ENCODE measurements at places on chromosomes 12 and 14.

DNA sequence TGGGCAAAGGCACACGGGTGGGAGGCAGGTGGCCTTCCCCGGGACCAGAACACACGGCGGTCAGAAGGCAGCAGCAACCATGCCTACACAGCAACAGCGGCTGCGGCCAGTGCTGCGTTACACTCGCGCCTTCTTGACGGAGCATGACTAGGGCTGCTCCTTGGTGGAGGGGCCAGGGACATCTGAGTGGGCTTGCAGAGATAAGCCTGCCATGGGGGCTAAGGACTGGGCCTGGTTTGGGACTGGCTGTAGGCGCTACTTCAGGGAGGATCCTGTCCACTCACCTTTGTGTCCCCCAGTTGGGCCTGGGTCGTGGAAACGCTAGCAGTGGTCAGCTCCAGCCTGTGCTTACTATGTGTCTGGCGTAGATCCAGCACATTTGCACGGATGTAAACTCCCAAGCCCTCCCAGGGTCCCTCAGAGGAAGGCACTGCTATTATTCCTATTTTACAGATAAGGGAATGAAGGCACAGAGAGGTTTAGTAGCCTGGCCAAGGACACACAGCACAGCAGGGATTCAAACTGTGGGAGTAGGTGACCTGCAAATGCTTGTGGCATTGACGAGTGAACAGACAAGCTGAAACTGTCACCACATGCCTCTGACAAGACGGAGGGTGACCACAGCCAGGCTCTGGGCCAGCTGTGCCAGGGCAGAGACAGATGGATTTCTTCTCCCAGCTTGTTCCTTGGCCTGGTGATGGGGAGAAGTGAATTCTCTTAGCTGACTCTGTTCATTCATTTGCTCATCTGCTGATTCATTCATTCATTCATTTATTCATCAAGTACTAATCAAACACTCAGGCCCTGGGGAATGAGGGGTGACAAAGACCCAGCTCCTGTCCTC, 31.9 kb upstream of the DLK1 start:
- H3K36me3 ChIP-seq = no peaks in the 10 kb centered on the region
- H3K4me1 ChIP-seq = peaks cover 62% of the 10 kb centered on the region
- peak overlapping the region; percentile 99 for H3K27ac ChIP-seq
- no peak for DNase-seq

GRCh38 chr14:99677231-99678140, 6.6 kb upstream of the CYP46A1 start:
- H3K4me3 ChIP-seq = no peak overlapping the region
- DNase-seq = no peak
- peaks cover 20% of the 10 kb centered on the region for H3K4me1 ChIP-seq
- peaks cover 12% of the 10 kb centered on the region for H3K36me3 ChIP-seq
- H3K27ac ChIP-seq = peak overlapping the region; percentile 72
- H3K27me3 ChIP-seq = peaks cover 3% of the 10 kb centered on the region

DNA sequence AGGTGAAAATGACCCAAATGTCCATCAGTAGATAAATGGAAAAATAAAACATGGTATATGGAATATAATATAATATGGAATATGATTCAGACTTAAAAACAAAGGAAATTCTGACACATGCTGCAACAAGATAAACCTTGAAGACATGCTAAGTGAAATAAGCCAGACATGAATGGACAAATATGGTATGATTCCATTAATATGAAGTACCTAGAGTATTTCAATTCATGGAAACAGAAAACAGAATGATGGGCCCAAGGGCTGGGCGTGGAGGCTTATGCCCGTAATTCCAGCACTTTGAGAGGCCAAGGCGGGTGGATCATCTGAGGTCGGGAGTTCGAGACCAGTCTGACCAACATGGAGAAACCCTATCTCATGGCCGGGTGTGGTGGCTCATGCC, 22.7 kb upstream of the ORAI1 start:
- DNase-seq = no peak
- H3K4me3 ChIP-seq = no peak overlapping the region
- H3K36me3 ChIP-seq = no peaks in the 10 kb centered on the region
- H3K4me1 ChIP-seq = no peaks in the 10 kb centered on the region

DNA sequence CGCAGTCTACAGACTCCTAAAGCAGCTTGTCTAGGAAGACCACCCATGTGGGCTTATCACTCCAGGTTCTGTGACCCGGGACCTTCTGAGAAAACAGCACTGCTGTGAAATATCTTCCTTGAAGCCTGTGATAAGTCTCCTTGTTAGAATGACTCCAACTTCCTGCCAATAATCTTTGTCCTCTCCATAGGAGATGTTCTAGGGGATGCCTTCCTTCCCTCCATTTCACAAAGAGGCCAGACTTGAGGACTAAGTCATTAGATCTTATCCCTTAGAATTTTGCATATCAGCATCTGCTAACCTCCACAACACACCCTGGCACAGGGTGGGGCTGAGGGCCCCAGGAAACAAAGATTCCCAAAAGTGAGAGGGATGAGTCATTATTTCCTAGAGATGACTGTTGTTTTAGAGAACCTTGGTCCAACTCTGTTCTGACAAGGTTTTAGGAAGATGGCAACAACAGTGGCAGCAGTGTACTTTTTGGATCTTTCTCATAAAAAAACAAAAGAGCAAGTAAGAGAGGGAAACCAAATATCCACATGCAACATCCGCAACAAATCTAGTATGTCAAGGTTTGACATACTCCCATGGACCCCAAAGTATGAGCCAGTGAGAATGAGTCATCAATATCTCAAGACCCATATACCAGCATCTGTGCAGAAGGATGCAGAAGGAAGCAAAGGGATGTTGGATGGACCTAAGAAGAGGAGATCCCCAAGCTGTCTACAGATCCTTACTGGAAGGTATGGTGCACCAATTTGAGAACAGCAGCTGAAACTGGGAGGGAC, 6.0 kb downstream of the LTB4R start:
- H3K36me3 ChIP-seq = no peaks in the 10 kb centered on the region
- peak overlapping the region; percentile 67 for H3K27ac ChIP-seq
- peak; percentile 45 for DNase-seq

DNA sequence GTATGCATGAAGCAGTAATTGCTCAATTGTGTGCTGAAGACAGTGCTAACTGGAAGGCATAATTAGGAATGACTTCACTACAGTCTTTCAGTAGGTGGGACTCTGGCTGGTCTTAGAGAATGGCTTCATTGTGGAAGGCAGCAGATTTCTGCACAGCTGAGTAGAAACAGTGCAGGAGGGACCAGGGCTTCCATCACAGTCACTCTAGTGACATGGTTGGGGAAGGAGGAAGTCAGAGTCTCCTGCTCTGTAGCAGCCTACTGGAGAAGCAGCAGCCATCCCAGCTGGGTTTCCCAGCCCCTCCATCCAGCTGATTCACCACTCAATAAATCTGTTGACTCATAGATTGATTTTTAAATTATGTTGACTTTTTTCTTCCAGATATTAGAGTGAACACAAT, 80.6 kb upstream of the DBX2 start:
- H3K36me3 ChIP-seq = no peaks in the 10 kb centered on the region
- H3K27me3 ChIP-seq = peaks cover 17% of the 10 kb centered on the region
- no peak for DNase-seq
- no peaks in the 10 kb centered on the region for H3K4me1 ChIP-seq
- H3K27ac ChIP-seq = no peak overlapping the region

GRCh38 chr14:33393895-33394368, 455.3 kb downstream of the NPAS3 start:
- no peaks in the 10 kb centered on the region for H3K4me1 ChIP-seq
- H3K4me3 ChIP-seq = no peak overlapping the region
- no peaks in the 10 kb centered on the region for H3K27me3 ChIP-seq
- H3K27ac ChIP-seq = no peak overlapping the region
- no peaks in the 10 kb centered on the region for H3K36me3 ChIP-seq

DNA sequence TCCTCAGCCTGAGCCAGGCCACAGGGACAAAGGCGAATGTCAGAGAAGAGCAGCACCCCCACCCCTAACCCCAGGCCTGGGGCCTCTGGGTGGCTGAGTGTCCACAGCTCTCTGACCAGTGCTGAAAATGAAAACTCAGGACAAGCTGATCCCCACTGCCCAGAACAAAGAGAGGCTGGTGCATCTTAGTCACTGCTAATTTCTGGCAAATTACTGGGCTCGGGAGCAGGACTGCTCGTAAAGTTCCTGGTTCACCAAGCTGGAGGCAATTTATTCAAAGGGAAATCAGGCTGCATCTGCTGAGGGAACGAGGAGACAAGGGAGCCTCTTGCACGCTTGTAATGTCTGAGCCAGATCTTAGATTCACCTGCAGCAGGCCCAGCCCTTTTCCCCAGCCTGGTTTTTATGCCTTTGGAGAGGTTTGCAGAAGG, 43.2 kb downstream of the CALM1 start:
- no peak overlapping the region for H3K4me3 ChIP-seq
- no peak overlapping the region for H3K27ac ChIP-seq
- H3K36me3 ChIP-seq = no peaks in the 10 kb centered on the region

GRCh38 chr12:43728698-43729097, 29.9 kb downstream of the PUS7L start:
- peaks cover 5% of the 10 kb centered on the region for H3K36me3 ChIP-seq
- H3K27ac ChIP-seq = no peak overlapping the region
- H3K4me1 ChIP-seq = peaks cover 11% of the 10 kb centered on the region
- no peaks in the 10 kb centered on the region for H3K27me3 ChIP-seq
- no peak for DNase-seq
- H3K4me3 ChIP-seq = no peak overlapping the region

GRCh38 chr12:128916425-128916824, 63.1 kb downstream of the GLT1D1 start:
- H3K27me3 ChIP-seq = 0 out of 2 replicates have a peak, but pooled peaks cover 2% of the 10 kb centered on the region
- H3K4me1 ChIP-seq = no peaks in the 10 kb centered on the region
- H3K4me3 ChIP-seq = no peak overlapping the region

DNA sequence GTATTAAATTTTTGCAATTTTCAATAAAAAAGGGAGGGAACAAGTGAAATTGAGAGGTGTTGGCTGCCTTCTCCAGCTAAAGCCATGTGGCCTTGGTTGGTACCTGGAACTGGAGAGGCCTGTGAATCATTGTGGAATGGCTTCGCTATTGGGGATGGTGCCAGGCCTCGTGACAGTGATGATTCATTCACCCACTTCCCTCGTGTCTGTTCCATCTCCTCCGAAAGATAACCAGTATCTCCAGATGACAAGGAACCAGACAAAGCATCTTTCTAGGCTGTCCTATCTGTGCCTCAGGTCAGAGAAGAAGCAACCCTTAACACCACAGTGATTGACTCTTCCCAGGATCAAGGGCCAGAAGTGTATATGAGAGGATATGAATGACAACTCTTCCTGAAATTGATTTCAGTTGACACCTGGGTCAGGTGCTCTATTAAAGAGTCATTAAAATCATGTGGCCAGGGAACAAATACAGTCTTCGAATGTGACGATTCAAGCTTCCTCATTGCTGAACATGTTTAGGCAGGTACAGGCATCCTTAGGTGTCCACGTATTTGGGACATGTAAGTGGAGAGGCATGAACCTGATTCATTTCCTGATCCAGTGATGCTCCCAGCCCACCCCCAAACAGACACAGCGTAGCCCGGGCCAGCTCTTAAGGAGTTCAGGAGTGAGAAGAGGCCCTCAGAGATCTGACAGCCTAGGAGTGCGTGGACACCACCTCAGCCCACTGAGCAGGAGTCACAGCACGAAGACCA, at the start of gene RNASE7:
Gene RNASE7 (plus strand): TSS at position 687 of the 758 bp plus-strand sequence. CDS start 631 bp downstream, outside the sequence.
- H3K4me3 ChIP-seq = no peak within 1 kb of the TSS
- H3K27ac ChIP-seq = no peak within 1 kb of the TSS
- no peaks in the 10 kb centered on the region for H3K36me3 ChIP-seq
- peak; percentile 54 for DNase-seq
- peaks cover 23% of the 10 kb centered on the region for H3K27me3 ChIP-seq

DNA sequence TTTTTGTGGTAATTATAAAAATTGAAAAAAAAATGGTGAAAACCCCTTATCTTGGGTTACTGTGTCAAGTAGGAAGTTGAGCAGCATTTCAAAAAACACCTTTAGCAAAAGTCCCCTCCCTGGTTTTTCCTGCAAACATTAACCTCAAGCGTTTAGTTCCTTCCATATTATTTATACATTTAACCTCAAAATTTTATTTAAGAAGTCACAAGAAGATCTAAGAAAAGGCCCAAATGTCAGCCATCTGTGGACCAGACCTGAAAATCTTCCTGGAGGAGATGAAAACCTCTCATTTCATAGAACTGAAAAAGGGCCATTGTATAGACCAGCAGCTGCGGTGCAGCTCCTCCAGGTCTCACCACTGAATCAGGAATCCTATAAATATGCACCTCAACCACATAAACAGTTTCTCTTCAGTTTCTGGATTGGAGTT, 40.4 kb upstream of the BTG1 start:
- H3K4me3 ChIP-seq = no peak overlapping the region
- peaks cover 7% of the 10 kb centered on the region for H3K4me1 ChIP-seq
- no peaks in the 10 kb centered on the region for H3K36me3 ChIP-seq
- no peak for DNase-seq

- H3K36me3 ChIP-seq = no peaks in the 10 kb centered on the region
- H3K4me3 ChIP-seq = no peak overlapping the region
- H3K27ac ChIP-seq = no peak overlapping the region
- H3K4me1 ChIP-seq = peaks cover 25% of the 10 kb centered on the region
- peak; percentile 42 for DNase-seq
- no peaks in the 10 kb centered on the region for H3K27me3 ChIP-seq
Observed at GRCh38 chr12:25308756-25309155, 58.0 kb upstream of the KRAS start.

Measured in HFFc6 (cell line).